ENCODE measurements at places on chromosomes 3 and 15.

DNA sequence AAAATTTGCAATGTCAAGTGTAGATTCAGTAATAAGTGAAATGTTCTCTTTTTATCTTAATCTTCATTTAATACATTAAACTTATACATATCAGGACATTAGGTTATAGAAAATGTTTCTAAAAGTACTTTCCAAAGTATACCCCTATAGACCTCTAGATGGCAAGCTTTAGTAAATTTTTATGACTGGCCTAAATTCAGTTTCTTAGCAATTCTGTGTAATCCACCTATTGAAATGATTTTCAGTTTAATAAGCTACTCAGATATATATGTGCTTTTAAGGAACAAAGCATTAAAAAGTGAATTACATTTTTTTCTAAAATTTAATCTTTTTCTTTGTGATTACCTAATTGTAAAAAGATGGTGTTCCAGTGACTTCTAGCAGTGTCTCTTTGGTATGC is 342.2 kb downstream of the GBE1 start:
- DNase-seq, result no peak

DNA sequence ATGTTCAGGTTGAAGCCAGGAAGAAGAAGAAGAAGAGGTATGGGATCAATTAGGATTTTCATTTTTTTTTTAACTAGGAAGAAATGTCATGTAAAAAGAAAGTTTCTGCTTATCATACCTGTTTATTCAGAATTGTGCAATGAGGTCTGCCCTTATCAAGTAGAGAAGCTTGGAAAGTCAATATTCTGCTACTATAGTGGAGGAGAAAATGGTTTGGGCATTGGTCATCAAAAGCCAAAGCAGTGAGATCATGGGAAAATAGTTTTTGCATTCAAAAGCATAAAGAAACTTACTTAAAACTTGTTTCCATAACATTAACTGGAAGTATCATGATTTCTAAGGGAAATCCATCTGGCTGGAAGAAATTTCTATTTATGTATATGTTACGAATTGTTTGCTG is 1239.2 kb downstream of the NSUN3 start:
- no peak for DNase-seq

GRCh38 chr15:70026991-70027390 is 70.7 kb downstream of the TLE3 start:
- no peak for DNase-seq

DNA sequence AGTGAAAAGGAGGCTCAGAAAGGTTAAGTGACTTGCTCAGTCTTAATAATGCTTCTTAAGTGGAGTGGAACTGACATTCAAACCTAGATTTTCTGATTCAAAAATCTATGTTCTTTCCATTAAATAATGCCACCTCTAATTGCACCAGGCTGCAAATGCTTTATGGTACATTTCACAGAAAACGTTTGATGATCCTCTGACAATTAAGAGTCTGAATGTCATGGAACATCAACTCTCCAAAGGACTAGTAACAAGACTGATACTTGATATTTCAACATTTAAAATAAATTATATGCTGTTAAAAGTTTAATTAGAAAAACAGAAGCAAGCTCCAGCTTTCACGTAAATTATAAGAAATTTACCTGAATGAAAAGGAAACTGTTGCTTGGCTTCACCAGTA is 151.5 kb downstream of the TBL1XR1 start:
- no peak for DNase-seq

DNA sequence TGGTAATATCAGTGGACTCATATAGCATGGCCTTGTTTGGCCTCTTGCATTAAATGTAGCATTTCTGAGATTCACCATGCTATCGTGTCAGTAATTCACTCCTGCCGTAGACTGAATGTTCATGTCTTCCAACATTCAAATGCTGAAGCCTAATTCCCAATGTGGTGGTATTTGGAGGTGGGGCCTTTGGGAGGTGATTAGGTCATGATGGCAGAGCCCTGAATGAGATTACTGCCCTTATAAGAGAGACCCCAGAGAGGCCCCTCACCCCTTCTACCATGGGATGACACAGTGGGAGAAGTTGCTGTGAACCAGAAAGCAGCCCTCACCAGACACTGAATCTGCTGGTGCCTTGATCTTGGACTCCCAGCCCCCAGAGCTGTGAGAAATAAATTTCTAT is 241.4 kb downstream of the VPS13C start:
- DNase-seq, result no peak

DNA sequence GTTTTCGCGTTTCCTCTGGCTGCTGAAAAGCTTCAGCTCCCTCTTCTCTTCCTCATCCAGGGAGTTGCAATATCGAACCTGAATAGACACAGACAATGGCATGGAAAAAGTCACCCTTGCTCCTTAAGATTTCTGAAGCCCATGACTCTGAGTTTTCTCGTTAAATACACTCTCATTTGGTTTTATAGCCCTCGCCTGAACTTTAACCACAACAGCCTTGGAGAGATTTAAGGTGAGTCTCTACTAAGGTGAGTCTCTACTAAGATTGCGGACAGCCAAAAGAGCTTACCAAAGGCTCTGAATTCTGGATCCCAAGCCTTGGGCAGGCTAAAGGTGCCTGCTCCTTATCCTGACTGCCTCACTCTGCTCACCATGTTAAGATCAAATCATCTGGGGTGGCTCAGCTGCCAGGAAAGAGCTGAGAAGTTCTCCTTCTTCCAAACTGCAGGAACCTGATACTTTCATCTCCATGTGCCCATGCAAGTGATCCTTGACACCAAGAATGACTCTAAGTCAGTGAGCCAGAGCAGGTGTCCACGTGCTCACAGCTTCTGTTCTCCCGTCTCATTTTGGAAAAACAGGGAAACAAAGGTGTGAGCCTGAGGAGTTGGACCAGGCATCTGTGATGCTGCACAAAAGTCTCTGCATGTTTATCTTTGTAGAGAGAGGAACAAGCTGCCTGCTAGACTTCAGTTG is 65.1 kb downstream of the PRICKLE2 start:
- no peak for DNase-seq

- DNase-seq, result no peak
Observed at GRCh38 chr3:25324954-25325655, 103.0 kb upstream of the RARB start.

GRCh38 chr3:123140550-123140949 is 61.2 kb upstream of the SEC22A start:
- DNase-seq, result no peak

DNA sequence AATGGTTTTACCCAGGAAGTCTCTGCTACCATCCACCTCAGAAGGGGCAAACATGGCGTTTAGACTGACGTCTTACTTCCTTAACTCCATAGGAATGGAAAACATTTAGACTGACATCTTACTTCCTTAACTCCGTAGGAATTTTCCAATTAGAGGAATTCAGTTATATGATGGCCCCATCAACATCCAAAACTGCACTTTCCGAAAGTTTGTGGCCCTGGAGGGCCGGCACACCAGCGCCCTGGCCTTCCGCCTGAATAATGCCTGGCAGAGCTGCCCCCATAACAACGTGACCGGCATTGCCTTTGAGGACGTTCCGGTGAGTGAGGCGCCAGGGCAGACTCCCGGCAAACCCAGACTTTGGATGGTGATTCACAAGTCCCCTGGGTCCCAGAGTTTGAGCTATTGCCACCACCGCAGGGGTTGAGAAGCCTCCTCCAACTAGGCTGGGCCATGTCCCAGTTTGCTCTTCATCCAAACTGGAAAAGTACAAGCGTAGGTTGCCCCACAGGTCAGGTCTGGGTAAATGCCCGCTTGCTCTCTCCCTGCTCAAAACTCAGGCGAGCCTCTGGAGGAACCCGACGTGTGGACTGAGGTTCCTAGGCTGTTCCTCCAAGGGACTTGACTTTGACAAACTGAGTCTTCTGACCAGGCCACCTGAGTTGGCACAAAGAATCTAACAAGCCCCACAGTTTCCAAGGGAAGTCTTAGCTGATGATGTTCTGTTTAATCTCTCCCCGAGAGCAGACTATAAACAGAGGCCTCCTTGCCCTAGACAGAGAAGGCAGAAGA is 57.7 kb downstream of the MESD start:
- DNase-seq, result no peak

DNA sequence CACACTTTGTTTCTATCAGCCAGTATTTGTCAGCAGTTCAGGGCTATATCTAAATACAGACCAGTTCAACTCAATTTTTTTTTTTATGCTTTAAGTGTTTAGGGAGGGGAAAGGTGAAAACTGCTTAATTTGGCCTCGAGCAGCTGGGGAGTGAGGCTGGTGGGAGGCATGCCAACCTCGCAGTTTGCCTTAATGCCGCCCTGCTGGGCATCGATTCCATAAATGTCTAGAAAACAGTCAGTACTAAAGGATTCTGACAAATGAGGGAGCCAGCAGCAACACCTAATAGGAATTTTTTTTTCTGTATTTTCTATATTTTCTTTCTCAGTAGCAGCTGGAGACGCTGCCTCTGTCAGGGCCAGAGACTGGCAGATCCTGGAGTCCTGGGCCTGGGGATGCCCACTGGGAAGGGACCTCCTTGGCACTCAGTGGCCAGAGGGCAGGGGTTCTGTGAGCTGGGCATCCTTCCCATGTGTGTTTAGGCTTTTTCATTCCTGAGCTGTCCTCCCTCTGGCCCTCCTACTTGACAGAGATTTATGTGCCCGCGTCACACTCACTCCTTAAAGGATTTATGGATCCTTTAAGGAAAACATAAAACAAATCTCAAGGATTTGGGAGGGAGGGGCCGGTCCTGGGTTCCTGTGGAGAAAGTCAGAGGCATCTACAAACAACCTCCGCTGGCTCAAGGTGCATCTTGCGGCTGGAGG is 117.8 kb downstream of the WNT5A start:
- DNase-seq, result no peak

- DNase-seq, result no peak
Observed at GRCh38 chr3:39067286-39067685, 15.5 kb downstream of the WDR48 start.

GRCh38 chr15:40258544-40258943 is 19.7 kb downstream of the PAK6 start:
- no peak for DNase-seq

DNA sequence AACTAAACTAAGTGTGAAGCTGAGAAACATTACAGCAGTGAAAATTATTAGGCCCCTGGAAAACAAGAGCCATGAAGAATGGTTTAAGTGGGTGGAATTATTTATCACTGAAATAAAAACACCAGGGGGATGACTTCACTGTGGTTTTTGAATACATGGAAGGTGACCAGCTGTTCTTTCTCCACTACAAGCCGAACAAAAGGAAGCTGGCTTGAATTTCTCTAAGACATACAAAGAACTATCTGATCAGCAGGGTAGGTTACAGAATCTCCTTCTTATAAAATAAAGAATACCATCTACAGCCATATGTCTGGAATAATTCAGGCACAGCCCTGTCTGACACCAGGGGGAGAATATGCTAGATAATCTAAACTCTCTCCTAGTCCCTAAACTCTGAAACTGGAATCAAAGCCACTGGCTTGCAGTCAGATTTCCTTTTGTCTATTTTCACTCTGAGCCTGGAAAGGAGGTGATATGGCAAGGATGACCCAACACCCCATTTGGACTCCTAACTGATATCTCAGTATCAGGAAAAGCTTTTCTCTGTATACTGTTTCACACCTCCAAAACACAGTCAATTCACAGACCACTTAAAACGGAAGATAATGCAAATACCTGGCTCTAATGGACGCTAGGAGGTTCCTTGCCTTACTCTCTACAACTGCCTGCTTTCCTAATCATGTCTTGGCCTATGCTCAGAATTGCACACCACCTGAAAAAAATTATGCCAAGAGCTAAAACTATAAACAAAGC is 31.2 kb downstream of the SPATA12 start:
- DNase-seq, result no peak

GRCh38 chr15:68623301-68623892 is 44.6 kb downstream of the CORO2B start:
- no peak for DNase-seq

DNA sequence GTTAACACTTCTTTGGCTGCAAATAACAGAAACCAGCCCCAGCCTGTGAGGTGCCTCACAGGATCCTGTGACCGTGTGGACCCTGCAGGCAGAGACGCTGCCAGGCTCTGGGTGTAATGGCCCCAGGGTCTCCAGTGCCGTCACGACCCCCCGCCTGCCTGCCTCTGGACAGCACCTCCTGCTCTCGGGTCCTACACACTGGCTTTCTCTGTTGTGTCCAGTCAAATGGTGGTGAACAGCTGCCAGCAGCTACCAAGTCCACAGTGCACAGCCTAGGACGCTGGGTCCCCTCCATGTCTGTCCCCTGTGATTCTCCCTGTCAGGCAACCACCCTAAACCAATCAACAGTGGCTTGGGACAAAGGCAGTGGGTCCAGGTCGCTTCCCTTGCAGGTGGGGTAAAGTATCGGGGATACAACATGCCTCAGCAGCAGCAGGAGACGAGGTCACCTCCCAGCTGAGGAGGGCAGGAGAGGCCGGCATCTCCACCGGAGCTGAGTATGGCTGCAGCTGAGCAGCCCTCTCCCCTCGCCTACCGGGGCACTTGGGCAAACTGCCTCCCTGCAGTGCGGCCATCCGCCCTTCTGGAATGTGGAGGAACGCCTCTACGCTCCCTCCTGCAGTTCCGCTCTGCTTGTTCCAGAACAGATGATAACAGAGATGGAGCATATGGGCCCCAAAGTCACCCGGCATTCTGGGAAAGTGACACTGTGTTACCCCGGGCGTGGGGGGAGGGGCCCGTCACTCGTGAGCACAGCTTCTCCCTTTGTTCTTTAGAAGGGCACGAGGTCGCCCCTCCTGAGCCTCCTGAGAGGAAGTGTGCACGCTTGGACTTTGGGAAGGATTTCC is 21.1 kb upstream of the SKOR1 start:
- DNase-seq, result no peak

DNA sequence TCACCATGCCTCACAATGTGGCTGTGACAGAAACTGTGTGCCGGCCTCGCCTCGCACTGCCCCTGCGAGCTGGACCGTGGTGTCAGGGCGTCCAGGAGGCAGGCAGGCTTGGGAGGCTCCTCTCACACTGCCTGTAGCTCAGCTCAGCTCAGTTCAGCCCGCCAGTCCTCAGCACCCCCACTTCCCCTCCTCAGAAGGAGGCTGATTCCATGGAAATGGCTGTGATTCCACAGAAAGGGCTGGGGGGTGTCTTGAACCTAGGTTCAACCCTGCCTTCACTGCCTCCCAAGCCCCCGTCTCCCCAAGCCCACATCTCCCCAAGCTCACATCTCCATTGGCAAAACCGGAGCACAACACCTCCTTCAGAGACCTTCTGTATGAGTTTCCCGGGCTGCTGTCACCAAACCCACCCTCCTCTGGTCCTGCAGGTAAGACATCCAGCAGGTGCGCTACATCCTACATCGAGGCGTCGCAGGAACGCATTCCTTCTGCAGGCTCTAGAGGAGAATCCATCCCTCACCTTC is 94.0 kb downstream of the OCA2 start:
- DNase-seq, result no peak

GRCh38 chr3:48403533-48404439 is 26.1 kb downstream of the PLXNB1 start:
- no peak for DNase-seq

DNA sequence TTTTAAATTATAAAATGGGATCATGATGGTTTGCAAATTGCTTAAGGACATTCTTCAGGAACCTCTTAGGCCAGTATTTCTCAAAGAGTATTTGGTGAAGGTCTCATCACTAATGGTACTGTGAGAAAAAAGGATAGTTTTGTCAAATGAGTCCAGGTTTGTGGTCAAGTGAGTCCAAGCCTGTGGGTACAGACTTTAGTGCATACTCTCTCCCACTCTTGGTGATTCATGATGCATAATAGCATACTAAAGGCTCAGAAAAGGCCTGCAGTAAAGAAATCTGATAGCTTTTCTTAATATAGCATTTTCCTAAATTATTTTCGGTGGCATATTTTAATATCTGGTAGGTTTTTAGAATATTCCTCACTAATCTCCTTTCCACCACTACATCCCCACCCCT is 20.0 kb downstream of the BOC start:
- DNase-seq, result no peak

GRCh38 chr3:19065027-19065426 is 83.3 kb upstream of the KCNH8 start:
- DNase-seq, result no peak

GRCh38 chr3:123789760-123790159 is 94.4 kb downstream of the MYLK start:
- DNase-seq, result no peak

All from CD4-positive, alpha-beta T cell treated with Interleukin-10 for 1 hour (primary cell).